ENCODE measurements at places on chromosomes 3 and 15. TPM values are rescaled to one million over a fixed set of nuclear protein-coding genes. Genes with fewer than 3 reads are reported as not detected.

GRCh38 chr3:170701696-170702678, 116.1 kb upstream of the SLC7A14 start:
- no peaks in the 10 kb centered on the region for H3K36me3 ChIP-seq
- no peak overlapping the region for H3K4me3 ChIP-seq
- no peaks in the 10 kb centered on the region for H3K4me1 ChIP-seq
- H3K27ac ChIP-seq: no peak overlapping the region

- no peaks in the 10 kb centered on the region for H3K36me3 ChIP-seq
- H3K4me3 ChIP-seq: no peak overlapping the region
- DNase-seq: no peak
- H3K4me1 ChIP-seq: peaks cover 55% of the 10 kb centered on the region
Observed at GRCh38 chr3:61864886-61865285, 303.5 kb downstream of the PTPRG start.

- H3K27ac ChIP-seq: no peak overlapping the region
- H3K27me3 ChIP-seq: no peaks in the 10 kb centered on the region
- no peak overlapping the region for H3K4me3 ChIP-seq
- no peak for DNase-seq
- H3K4me1 ChIP-seq: peaks cover 15% of the 10 kb centered on the region
Observed at GRCh38 chr15:46556010-46556409, 921.2 kb downstream of the SQOR start.

- no peak overlapping the region for H3K27ac ChIP-seq
- H3K27me3 ChIP-seq: no peaks in the 10 kb centered on the region
- H3K4me3 ChIP-seq: no peak overlapping the region
Observed at GRCh38 chr3:151008699-151009098, 36.2 kb upstream of the CLRN1 start.

- no peaks in the 10 kb centered on the region for H3K27me3 ChIP-seq
- no peaks in the 10 kb centered on the region for H3K36me3 ChIP-seq
- no peak overlapping the region for H3K4me3 ChIP-seq
- H3K27ac ChIP-seq: no peak overlapping the region
Observed at GRCh38 chr3:176655404-176656094, 541.7 kb downstream of the TBL1XR1 start.

GRCh38 chr3:16247282-16248061, 17.3 kb downstream of the DPH3 start:
- H3K4me3 ChIP-seq: no peak overlapping the region
- no peaks in the 10 kb centered on the region for H3K36me3 ChIP-seq
- H3K27me3 ChIP-seq: no peaks in the 10 kb centered on the region
- no peak for DNase-seq

- DNase-seq: no peak
- H3K36me3 ChIP-seq: no peaks in the 10 kb centered on the region
- H3K27me3 ChIP-seq: no peaks in the 10 kb centered on the region
- H3K4me1 ChIP-seq: peaks cover 5% of the 10 kb centered on the region
Observed at GRCh38 chr15:44102675-44103254, 92.3 kb downstream of the FRMD5 start.

- no peak for DNase-seq
- peaks cover 68% of the 10 kb centered on the region for H3K4me1 ChIP-seq
- H3K27ac ChIP-seq: peak overlapping the region; percentile 99
- no peaks in the 10 kb centered on the region for H3K27me3 ChIP-seq
Observed at GRCh38 chr3:69012100-69012799, 1.2 kb downstream of the EOGT start.

DNA sequence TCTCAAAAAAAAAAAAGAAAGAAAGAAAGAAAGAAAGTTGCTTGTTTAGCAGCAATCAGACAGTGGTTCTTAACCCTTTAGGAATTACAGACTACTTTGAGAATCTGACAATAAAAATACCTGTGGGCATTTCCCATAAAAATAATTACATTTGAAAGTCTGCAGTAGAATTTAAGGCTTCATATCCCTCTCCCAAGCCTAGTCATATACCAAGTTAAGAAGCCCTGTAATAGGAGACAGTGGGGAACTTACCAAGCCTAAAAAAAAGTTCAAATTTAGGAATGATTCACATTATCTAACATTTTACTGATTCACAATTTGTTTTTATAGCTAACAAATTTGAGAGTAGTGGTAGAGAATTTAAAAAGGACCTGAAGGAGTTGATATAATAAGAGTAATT, 47.5 kb downstream of the LRRFIP2 start:
- H3K4me1 ChIP-seq: peaks cover 18% of the 10 kb centered on the region
- no peak for DNase-seq
- no peaks in the 10 kb centered on the region for H3K36me3 ChIP-seq
- no peak overlapping the region for H3K27ac ChIP-seq

GRCh38 chr3:29764041-29764440, 483.2 kb downstream of the RBMS3 start:
- no peaks in the 10 kb centered on the region for H3K36me3 ChIP-seq
- no peak overlapping the region for H3K4me3 ChIP-seq
- no peaks in the 10 kb centered on the region for H3K27me3 ChIP-seq
- peaks cover 45% of the 10 kb centered on the region for H3K4me1 ChIP-seq
- DNase-seq: no peak
- no peak overlapping the region for H3K27ac ChIP-seq

The ATXN7 gene
- 24.2 TPM for total RNA-seq

The PRR20G gene
- not detected for total RNA-seq

The TEX55 gene
- not detected for total RNA-seq

The TMCO5A gene
- total RNA-seq: not detected

The TRH gene
- total RNA-seq: not detected

The WDR76 gene
- 10.5 TPM for total RNA-seq

Data from esophagus muscularis mucosa (tissue), 4 donors.